Fibroblast of upper back skin (primary cell): ENCODE measurements at places on chromosomes 2 and 18.
A peak's percentile ranks its signal among the peaks of the same experiment; 100 is the strongest.

GRCh38 chr2:45382744-45383143 lies 228.3 kb downstream of the SRBD1 start:
- DNase-seq, result peak; percentile 50

- peak; percentile 68 for DNase-seq
Observed at GRCh38 chr2:173232956-173233744, 121.5 kb upstream of the CDCA7 start.

DNA sequence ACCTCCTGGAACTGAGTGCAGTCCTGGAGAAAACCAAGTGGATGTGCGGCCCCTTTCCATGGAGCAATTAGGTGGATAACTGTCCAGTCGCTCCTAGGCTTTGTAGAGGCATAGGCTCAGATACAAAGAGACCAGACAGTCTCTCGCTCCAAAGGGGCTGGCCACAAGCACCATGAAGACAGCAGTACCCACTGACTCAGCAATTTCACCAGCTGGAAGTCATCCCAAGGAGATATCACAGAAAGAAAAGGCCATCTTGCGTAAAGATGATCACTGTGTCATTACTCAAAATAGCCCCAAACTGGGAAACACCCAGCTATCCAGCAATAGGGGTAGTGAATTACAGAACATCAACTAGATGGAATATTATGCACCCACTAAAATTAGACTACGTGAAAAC lies 161.2 kb downstream of the MSH2 start:
- no peak for DNase-seq

DNA sequence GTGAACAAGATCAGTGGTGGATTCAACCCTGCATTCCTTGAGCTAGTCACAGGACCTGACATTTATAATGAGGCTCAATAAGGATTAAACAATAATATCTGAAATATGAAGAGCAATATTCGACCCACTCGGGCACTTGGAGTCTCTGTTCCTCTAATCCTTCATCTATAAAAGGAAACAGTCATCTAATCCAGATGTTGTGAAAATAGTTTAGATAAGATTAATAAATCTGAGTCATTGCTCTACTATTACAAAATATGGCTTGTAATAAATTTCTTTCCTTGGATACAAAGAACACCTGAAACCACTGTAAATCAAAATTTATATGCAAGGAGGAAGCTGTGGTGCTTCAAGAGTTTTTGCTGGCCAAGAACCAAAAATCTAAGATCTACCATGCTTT lies 846.9 kb upstream of the ACVR2A start:
- no peak for DNase-seq

DNA sequence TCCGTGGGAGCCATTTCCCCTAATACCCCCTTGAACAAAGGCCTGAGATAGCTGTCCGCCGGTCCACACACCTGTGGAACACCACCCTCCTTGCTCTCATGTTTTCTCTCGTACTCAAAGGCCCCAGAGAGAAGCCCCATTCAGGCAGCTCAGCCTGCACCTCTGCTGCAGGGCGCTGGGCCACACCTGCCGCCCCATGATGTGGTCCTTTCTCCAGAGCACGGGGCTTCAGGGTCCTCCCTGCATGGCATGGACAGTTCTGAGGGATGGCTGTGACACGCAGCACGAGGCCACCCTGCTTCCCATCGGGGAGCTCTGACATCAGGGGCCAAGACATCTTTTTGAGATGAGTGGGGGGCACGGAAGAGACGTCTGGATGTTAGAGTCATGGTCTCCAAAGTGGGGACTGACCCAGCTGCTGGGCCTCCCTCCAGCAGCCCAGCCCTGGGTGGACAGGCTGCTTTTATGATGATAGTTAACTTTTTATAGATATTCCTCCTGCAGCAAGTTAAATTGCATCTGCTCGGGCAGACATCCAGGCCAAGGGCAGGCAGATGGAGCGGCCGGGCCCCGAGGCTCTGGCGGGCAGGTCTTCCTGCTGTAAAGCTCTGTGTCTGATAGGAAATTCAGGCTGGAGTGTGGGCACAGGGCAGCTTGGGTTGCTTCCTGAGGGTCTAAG lies 56.7 kb downstream of the SDC1 start:
- DNase-seq, result no peak

DNA sequence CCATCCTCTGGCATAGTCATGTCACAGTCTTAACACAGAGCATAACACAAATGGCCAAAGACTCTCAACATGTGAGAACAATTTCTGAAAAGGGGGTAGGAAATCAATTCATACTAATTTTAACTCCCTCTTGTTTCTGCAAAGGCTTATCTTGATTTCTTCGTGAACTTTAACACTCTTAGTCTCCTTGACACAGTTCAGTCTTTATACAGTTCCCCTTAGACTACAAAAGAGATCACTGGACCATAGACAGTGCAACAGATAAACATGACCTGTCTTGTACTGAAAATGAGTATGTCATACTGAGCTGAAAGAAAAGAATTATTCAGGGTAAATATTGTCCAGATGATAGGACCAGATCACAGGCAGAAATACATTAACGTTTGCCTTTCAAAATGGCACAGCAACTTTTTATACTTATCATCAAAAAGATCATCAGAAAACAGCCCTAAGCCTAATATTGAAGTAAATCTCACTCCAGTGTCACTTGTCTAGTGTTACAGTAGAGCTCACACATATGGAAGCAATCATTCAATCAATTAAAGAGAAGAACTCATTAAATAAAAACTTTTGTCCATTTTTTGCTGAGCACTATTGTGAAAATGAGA lies 56.4 kb upstream of the VRK2 start:
- no peak for DNase-seq

DNA sequence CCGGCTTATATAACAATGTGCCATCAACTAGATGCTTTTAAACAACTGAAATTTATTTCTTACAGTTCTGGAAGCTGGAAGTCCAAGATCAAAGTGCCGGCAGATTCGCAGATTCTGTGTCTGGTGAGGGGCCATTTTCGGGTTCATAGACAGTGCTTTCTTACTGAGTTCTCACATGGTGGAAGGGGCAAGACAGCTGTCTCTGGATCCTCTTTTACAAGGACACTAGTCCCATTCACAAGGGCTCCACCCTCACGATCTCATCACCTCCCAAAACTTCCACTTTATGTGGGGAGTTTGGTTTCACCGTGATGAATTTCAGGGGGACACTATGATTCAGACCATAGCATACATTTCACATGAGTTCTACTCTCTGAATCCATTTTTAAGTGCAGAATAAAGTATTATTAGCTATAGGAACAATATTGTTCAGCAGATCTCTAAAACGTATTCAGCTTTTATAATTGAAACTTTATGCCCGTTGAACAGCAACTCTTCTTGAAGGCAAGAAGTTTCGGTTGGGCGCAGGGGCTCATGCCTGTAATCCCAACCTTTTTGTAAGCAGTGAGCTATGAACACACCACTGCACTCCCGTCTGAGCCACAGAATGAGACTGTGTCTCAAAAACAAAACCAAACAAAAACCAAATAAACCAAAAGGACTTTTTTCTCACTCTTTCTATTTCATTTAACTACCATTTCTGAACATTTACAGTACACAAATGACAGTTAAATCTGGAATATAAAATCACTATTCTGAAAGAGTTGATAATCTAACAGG lies 502.8 kb downstream of the CMPK2 start:
- DNase-seq, result no peak

GRCh38 chr2:230793572-230794359 lies 71.0 kb upstream of the ITM2C start:
- peak; percentile 99 for DNase-seq

GRCh38 chr2:200751786-200752185 lies 59.9 kb upstream of the BZW1 start:
- DNase-seq, result no peak

DNA sequence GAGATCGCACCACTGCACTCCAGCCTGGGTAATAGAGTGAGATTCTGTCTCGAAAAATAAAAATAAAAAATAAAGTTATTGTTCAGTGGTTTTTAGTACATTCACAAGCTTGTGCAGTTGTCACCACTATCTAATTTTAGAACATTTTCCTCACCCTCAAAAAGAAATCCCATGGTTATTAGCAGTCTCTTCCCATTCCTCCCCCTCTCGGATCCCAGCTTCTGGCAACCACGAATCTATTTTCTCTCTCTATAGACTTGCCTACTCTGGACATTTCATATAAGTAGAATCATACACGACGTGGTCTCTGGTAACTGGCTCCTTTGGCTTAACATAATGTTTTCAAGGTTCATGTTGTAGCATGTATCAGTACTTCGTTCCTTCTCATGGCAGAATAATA lies 38.6 kb downstream of the CABLES1 start:
- peak; percentile 24 for DNase-seq

GRCh38 chr18:37456395-37456794 lies 109.2 kb downstream of the CELF4 start:
- no peak for DNase-seq

DNA sequence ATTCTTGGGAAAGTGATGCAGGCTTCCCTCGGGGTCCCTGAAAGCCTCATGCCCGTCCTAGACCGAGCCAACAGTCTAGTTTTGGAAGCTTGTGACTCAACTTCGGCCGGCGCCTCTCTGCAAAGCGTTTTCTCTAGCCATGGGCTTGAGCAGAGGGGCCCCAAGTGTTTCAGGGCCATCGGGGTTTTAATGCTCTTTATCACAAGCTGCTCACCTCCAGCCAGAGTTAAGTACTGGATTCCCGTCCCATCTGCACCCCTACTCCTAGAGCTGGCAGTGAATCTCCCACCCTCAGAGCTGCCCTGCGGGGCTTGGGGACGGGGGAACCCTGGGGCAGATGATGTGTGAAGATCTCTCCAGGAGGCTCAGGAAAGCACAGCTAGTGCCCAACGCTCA lies 7.3 kb downstream of the RAX start:
- no peak for DNase-seq

- peak; percentile 95 for DNase-seq
Observed at GRCh38 chr2:162244541-162245031, 1.3 kb upstream of the FAP start.

- no peak for DNase-seq
Observed at GRCh38 chr18:48715711-48716361, 177.0 kb downstream of the CTIF start.
